ENCODE measurements at places on chromosomes 4 and X.

- DNase-seq: no peak
Observed at GRCh38 chrX:139831017-139831416, 101.8 kb downstream of the ATP11C start.

DNA sequence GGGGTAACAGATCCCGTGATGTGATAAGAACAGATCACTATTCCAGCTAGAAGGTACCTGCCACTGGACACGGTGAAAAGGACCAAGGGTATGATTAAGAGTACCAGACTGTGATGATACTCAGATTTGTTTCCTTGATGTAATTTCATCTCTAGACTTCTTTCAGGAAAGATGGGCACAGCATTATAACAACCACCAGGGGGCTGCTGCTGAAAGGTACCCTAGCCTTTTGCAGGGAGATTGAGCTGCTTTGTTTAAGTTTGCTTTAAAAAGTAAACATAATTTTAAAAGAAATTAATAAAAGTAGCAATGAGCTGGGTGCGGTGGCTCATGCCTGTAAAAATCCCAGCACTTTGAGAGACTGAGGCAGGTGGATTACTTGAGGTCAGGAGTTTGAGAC lies 145.4 kb downstream of the EMCN start:
- DNase-seq: peak; percentile 2

- DNase-seq: peak; percentile 62
Observed at GRCh38 chr4:84503495-84504437, 4.7 kb upstream of the NKX6-1 start.

GRCh38 chr4:187042251-187042650 lies 318.6 kb upstream of the FAT1 start:
- no peak for DNase-seq

DNA sequence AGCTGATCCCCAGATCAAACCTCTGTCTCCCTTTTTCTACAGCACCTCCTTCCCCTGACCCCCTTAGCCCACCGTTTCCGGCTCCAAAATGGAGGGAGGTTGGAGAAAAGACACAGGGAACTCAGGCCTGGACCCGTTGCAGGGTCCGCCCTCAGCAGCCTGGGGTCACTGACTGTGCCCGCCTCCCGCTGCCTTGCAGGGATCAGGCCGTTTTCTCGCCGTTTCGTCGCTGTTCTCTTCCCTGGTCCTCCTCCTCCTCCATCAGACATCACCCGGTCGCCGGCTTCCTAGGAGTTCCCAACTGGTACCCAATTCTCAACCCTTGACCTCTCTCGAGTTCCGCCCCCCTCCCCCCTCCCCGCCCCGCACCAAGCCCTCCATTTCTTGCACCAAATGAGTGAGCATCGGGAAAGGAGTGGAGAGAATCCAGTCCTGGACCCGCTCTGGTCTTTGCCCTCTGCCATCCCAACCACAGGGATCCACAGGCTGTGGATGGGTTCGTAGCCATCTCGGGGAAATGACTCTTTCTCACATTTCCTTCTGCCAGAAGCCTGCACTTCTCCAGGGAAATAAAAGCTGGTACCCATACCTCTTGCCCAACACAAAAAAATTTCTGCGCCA lies 493 bp downstream of the TCEAL5 start:
- DNase-seq: no peak

DNA sequence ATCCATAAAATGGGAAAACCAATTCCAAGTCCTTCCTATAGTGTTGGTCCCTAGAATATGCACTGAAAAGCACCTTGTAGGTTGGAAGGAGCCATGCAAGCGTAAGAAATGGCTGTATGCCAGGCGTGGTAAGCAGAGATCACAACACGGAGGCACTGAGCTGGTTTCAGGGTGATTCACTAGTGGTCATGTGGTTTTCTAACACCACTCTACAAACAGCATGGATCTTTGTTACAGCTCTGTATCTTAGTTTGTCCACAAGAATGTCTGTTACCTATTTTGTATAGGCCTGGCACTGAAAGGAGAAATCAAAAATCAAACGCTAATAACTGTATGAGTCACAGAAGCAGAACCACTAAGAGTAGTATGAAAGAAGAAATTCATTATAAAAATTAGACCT lies 71.9 kb downstream of the MAGEB17 start:
- DNase-seq: no peak

DNA sequence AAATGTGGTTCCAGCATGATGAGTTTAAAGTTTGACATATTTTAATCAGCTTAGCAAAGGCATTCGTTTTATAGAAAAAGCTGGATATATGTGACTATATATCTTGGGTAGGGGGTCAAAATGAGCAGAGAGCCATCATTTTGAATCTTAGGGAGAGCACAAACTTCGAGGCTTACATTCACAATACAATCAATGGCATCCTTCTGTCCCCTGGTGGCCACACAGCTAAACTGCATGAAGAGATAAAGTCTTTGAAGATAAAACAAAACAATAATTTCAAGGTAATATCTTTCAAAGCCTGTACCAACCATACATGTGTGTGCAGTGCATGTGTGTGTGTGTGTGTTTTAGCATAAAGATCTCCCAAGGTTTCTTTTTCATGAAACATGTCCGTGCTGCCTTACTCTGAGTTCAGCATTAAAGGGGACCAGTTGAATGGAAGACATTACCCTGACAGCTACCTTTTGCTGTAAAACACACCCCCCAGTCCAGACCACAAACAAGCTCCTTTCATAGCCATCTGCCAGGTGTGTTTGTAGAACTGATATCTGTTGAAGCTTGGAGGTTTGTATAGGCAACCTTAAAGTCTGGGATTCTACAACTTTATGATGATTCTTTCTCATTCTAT lies 22.0 kb downstream of the DYNLT3 start:
- peak; percentile 9 for DNase-seq

GRCh38 chr4:89598602-89599001 lies 238.4 kb downstream of the SNCA start:
- DNase-seq: peak; percentile 25

DNA sequence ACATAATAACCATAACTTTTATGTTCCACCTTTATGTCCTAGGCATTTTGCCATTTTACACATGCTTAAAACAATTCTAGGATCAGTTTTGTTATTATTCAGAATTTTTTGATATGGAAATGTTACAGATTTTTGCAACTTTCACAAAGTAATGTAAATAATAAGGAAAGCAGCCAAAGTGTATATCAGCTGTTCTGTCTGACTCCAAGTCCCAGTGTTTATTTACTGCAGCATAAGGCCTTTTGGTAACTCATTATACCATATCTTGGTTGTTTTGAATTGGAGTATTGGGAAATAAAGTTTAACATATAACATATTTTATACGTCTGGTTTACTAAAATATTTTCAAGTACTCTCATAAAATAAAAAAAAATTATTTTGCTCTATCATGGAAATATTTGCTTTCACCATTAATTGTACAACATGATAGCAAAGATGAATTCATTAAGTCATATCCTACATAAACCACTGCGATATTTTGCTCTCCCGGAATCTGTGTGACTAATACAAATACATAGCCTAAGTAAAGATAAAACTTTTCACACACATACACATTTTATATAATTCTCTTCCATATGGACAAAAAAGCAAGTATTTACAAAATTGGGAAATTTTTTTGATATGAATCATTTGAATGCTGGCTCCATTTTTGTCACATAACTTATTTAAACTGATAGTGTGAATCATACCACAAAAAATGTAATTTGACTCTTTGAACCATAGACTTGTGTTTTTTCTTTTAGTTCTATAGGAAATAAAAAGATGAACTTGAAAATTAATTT lies 399.0 kb downstream of the PABPC4L start:
- no peak for DNase-seq

DNA sequence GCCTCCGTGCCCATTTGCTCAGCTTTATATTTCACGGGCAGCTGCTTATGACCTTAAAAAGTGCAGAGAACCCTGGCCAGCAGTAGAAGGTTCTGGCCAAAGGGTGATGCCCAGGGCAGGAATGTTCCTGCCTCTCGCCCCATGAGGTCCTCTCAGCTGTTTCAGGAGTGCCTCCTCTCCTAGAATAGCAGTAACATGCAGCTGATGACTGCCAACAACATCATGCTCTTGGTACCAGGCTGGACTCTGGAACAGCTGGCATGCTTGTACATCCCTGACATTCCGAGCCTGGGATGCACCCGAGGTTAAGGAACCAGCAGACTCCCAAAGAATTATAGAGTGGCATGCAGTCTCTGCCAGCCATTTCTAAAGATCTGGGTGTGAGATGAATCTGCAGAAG lies 11.7 kb upstream of the TENM3 start:
- DNase-seq: no peak

GRCh38 chrX:1400049-1400448 lies 8.1 kb upstream of the SLC25A6 start:
- no peak for DNase-seq

GRCh38 chrX:131778269-131779218 lies 234.7 kb downstream of the OR13H1 start:
- DNase-seq: no peak

DNA sequence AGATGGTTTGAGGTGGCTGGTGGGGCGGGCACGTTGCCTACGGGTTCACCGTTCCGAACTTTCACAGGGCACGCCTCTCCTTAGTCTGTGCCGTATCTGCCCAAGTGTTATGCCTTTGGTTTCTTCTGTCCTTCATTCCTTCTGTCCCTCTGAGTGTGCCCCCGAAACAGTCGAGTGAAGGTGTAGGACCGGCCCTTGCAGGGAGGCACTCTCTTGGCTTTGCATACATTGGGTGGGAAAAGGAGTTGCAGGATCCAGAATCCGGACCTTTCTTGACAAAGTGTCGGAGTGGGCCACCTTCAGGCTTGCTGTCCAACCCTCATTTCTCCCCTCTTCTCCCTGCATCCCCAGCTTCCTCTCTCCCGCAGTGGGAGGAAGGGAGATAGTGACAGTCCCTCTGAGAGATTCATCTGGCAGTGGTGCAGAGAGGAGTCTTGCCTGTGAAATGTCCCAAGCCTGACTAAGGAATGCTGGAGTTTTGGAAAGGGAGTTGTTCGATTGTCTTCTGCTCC lies 569 bp downstream of the ARFIP1 start:
- DNase-seq: no peak

DNA sequence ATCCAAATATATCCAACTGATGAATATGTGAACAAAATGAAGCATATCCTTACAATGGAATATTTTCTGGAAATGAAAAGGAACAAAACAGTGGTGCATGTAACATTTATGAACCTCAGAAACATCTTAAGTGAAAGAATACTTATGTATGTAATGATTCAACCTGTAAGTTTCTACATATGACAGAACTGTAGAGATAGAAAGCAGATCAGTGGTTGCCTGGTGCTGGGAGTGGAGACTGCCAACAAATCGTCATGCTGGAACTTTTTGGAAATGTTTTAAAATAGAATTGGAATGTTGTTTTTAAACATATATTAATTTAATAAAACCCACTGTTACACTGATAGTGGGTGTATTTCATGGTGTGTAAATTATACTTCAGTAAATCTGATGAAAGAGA lies 667.5 kb downstream of the RAPGEF2 start:
- no peak for DNase-seq

GRCh38 chr4:80614319-80614718 lies 278.8 kb downstream of the CFAP299 start:
- DNase-seq: no peak

GRCh38 chr4:86847571-86847970 lies 1.6 kb downstream of the SLC10A6 start:
- DNase-seq: no peak

DNA sequence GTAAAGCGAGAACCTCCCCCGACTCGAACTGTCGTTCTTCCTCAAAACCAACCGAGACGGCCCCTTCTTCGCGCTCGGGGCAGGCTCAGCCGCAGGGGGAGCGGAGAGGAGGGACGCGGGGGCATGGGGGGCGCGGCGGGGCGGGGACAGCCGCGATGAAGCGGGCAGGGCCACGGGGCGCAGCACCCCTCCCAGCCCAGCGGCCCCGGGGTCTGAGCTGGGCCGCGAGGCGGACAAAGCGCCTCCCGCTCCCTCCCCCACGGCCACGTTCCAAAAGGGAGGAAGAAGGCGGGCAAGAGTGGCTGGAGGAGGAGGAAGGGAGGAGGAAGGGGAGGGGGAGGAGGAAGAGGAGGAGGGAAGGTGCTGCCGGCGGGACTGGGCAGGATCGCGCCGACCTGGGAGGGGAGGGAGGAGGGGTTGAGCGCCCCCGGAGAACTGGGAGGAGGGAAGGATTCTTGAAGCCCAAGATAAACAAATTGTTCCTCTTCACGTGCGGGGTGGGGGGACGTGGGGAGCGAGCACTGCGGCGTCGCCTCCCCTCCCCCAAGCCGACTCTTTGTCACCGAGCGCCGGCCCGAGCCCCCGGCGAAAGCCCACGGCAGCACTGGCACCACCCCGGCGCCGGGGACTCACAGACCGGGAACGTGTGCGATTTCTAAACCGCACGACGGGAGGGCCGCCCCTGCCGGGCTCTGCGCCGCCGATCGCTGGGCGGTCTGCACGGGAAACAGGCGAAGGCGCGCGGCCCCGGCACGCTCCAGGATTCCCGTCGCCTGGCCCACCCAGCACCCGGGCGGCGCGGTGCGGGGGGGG lies 2.9 kb downstream of the MAML3 start:
- peak; percentile 81 for DNase-seq

- DNase-seq: no peak
Observed at GRCh38 chrX:14357314-14357713, 172.0 kb upstream of the GLRA2 start.

GRCh38 chr4:8590546-8590880 lies 2.1 kb upstream of the CPZ start:
- DNase-seq: no peak

DNA sequence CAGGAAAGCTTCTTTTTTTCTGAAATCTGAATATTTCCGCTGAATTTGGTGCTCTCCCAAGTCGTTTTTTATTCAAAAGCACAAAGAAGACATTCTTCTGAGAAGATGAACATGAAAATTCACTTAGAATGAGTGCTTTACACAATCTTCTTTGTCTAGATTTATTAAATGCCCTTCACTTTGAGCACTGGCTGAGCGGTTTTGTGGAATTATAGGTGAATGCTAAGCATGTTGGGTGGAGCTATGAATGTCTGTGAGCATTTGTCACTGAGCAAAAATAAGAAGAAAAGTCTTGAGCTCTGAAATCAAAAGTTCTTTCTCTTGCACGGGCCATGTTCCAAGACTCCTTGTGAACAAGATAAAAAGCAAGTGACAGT lies 13.1 kb downstream of the GASK1B start:
- no peak for DNase-seq

GRCh38 chr4:26459054-26459755 lies 31.1 kb downstream of the CCKAR start:
- peak; percentile 34 for DNase-seq

- no peak for DNase-seq
Observed at GRCh38 chr4:184462724-184463123, 11.6 kb downstream of the IRF2 start.

- no peak for DNase-seq
Observed at GRCh38 chr4:87239821-87240220, 19.4 kb upstream of the KLHL8 start.

DNA sequence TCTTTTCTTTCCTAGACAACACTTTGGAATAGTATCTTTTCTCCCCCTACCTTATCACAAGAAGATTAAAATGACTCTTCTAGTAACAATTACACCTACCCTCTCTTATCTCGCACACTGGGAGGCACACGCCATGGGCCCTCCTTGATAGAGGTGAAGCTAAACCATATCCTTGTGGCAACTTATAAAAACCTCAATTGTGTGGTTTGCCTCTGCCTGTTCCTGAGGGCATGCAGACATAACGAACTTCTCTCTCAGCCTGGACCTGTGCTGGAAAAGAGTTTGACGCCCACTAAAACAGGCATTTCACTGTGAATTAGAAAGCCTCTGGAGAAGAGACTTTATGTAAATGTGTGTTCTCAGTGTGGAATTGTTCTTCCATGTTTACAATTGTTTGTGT lies 141.2 kb downstream of the NDST3 start:
- no peak for DNase-seq
